ENCODE measurements at places on chromosomes 1 and 21. TPM values are rescaled to one million over a fixed set of nuclear protein-coding genes. Genes with fewer than 3 reads are reported as not detected.
A peak's percentile ranks its signal among the peaks of the same experiment; 100 is the strongest.

DNA sequence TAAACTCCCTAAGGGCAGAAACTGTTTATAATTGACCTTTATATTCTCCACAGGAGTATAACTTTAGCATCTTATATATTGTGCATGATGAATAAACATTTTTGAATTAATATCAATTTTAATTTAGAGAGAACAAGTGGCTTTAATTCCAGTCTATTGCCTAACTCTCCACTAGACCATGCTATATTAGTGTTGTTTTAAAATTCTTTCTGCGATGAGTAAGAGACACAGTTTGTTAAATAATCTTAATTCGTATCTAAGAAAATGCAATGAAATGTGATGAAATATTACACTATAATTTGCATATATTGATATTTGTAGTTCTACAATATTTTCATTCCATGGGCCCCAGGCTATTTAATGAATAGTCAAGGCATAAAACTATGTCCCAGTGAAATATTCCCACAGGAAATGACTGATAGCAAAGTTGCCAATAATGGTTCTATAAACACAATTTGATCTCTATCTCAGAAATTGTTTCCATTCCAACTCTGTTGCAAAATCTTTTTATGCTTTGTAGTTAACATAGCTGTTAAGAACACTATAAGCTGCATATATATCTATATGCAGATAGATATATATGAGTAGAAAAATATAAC lies 2.9 kb upstream of the SYDE2 start:
- no peak for DNase-seq

DNA sequence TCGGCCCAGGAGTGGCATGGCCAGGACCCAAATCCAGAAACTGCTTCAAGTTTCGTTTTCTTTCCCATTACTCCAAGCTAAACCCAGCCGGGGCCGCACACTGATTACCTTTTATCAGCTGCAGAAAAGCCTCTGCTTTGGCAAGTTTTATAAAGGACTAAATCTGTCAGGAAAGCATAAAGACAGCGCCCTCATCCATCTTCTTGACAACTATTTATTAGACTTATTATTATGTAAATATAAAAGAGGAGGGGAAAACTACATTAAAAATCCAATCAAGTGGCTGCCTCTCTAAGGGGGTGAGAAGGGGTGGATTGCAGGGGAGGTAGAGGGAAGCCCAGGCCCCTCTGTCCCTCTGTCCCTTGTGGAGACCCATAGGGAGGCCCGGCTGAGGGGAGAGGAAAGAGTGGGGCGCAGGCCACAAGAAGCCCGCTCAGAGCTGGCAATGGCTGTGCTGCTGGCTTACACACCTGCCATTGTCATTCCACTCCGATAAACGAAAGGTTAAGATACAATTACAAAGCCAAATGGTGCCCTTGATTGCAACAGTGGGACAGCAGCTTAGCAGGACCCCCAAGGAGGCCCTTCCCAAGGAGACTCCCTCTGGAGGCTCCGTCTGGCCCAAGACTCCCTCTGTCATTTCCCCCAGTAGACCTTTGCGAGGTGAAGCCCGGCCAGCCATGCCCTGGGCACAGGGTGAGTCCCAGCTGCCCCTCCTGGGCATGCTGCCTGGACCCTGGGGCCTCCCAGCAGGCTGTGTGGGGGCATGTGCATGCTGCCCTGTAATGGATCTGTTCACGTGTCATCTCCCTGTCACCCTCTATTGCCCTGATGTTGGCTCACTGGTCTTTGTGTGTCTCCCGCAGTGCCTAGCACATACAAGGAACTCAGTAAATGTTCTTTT lies 45.4 kb downstream of the KCND3 start:
- DNase-seq, result no peak

DNA sequence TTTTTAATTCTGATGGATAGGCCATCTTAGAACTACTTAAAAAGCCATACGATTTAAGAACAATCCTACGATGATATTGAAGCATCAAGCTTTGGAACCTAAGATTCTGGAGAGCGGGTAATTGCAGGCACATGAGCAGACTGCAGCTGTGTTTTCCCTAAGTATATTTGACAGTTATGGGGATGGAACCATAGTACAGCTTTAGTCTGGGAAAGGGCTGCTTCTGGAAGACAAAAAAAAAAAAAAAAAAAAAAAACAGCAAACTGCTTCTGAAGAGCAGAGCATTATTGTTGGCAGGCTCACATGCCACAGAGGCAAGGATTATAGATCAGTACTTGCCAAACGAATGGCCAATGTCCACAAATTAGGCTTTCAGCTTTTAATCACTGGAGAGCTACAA lies 1618.7 kb downstream of the AMY1C start:
- no peak for DNase-seq

IFNLR1 gene
- 4.0 TPM for total RNA-seq

HES5 gene
- total RNA-seq, result not detected

GRCh38 chr1:116374353-116375147 lies 1.5 kb downstream of the ATP1A1 start:
- peak; percentile 55 for DNase-seq

- DNase-seq, result no peak
Measured at GRCh38 chr1:157770442-157771043, 6.4 kb downstream of the FCRL2 start.

ANKRD35 gene
- total RNA-seq, result 1.1 TPM

- DNase-seq, result no peak
Measured at GRCh38 chr1:156483397-156483796, 17.2 kb downstream of the MEF2D start.

DNA sequence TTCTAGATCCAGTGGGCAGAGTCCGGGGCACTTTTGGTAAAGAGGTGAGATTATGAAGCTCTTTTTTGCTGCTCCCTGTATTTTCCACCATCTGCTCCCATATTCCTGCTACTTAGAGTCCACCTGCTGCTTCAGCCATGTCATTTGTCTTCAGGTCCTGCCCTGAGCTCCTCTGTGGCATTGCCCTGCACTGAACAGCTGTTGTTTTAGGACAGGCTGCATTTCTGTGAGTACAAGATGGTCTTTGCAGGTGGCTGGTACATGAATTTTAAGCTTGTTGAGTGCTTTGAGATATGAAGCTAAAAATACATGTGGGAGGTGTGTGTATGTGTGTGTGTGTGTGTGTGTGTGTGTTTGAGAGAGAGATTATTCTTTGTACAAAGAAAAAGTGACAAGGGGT lies 21.9 kb downstream of the MT1HL1 start:
- DNase-seq, result no peak

RNU1-2 gene
- 2,232 TPM for total RNA-seq

RXFP4 gene
- not detected for total RNA-seq

GRCh38 chr1:223652436-223652941 lies 13.0 kb downstream of the CAPN8 start:
- no peak for DNase-seq

DNA sequence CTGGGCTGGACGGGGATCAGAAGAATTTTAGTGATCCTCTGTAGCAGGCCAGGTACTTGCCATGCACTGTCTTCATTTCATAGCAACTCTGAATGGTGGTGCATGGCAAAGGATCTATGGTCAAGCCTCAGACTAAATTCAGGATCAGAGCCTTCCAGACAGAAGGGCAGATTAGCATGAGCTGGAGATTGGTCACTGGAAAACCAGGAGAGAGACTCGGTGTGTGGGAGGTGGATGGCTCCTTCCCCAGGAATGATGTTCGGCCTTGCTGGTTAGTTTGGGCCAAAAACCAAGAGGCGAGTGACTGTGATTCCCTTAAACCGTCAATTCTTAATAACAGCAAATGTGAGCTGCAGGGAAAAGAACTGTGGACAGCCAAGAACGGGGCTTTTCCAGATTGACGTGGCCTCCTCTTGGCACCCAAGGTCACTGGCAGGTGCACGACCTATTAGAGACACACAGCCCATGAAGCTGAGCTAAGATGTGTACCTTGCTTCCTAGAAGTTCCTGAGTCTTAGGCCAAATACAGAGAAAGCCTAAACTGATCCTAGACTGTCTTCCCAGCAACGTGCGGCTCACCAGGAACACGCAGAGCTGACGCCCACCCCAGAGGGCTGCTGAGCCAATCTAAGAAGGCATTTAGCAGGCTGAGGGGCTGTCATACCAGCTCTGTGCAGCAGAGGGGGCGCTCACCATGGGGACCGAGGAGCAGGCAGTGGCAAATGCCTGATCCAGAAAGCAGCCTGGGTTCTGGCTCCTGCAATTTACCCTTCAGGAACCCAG lies 18.5 kb downstream of the ALDH4A1 start:
- DNase-seq, result peak; percentile 76

UTP11 gene
- 39.0 TPM for total RNA-seq

DNA sequence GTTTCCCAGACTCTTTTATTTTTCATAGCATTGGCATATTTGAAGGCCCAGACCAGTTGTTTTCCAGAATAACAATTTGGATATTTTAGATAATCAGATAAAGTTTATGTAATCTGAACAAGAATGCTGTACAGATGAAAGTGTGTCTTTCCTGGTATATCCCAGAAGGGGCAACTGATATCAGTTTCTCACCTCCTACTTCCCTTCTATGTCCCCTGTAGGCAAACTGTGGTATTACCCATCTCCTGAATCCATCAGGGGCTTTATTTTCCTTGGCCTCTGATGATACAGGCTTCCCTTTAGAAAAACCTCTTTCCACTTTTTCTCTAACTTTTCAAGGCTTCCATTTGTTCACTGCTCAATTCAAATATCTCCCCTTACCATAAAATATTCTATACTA lies 87.5 kb upstream of the RGS1 start:
- DNase-seq, result no peak

DNA sequence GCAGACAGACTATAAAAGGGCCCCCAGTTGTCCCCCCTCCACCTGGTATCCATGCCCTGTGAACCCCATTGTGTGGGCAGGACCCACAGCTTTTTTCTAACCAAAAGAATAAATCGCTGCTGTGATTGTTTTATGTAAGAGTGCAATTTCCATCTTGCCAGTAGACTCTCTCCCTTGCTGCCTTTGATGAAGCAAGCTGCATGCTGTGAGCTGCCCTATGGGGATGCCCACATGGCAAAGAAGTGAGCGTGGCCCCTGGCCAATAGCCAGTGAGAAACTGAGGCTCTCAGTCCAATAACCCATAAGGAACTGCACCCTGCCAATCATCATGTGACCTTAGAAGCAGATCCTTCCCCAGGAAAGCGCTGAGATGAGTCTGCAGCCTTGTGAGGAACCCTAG lies 37.8 kb upstream of the FMOD start:
- DNase-seq, result no peak

NBPF14 gene
- total RNA-seq, result 13.9 TPM

- DNase-seq, result no peak
Measured at GRCh38 chr1:159979257-159979656, 25.2 kb upstream of the SLAMF9 start.

- no peak for DNase-seq
Measured at GRCh38 chr1:156662800-156663055, 14.5 kb downstream of the NES start.

TEDDM1 gene
- not detected for total RNA-seq

AIM2 gene
- total RNA-seq, result 1.8 TPM

DNA sequence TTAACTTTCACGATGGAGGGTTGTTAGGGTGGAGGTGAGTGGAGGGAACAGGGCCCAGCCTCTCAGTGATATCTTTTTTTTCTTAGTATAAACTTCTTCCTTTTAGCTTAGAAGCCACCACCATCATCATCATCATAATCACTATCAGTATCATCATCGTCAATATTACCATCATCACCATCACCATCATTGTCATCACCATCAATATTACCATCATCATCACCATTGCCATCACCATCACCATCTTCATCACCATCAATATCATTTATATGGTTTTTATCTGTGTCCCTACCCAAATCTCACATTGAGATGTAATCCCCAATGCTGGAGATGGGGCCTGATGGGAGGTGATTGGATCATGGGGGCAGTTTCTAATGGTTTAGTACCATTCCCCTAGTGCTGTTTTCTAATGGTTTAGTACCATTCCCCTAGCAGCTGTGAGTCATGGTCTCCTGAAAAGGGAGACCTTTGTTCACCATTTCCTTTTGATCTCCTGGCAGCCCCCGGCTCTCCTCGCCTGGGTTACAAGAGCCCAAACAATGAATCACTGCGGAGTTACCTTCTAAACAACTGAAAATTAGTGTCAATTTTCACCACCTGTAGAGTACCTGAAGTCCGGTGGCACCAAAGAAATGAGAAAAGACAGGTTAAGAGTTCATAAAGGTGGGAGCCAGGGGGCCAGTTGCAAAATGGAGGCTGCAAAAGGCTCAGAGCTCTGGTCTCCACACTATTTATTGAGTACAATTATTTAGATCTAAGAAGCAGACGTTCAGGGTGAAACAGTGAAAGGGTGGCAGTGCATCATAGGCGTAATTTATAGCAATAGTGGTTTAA lies 3.1 kb upstream of the PLA2G2E start:
- no peak for DNase-seq

PLA2G2F gene
- total RNA-seq, result not detected

DNA sequence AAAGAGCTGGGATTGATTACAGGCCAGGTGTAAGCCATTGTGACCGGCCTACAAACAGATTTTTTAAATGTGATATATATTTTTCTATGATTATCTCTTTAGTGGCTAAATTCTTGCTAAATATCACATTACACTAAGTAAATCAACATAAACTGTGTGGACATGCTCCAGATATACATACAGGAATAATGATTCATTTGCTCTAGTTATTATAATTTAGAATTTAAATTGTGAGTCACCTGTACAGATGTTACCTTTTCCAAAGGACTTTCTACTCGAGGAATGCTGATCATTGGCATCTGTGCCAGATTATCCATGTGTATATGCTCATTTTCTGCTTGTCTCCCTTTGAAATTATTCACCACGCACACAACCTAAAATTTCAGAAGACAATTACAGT lies 90.1 kb downstream of the PLPPR5 start:
- no peak for DNase-seq
